ENCODE measurements at places on chromosomes 1 and 21.

- peak; percentile 48 for DNase-seq
Measured at GRCh38 chr21:34688145-34688544, 19.4 kb downstream of the CLIC6 start.

- no peak for DNase-seq
Measured at GRCh38 chr21:41769933-41770332, 3.1 kb upstream of the RIPK4 start.

- peak; percentile 95 for DNase-seq
Measured at GRCh38 chr1:23562137-23562876, 3.0 kb upstream of the ID3 start.

DNA sequence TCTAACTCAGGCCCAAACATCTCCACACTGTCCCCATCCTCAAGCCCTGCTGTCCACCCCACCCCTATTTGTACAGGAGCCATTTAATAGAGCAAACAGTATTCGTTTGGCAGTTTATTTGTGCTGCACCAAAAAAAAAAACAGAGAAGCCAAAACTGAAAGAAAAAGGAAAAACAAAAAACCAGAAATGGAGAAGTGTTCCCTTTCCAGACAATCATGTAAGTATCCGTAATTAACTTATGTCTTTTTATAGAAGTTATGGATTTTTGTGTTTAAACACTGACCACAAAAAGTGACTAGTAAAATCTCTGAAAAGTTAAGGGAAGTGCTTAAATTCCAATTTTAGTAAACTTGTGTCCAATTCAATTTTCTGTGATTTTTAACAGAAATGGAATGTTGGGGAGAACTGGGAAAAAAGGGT is 40.4 kb upstream of the ZBTB18 start:
- DNase-seq, result no peak

DNA sequence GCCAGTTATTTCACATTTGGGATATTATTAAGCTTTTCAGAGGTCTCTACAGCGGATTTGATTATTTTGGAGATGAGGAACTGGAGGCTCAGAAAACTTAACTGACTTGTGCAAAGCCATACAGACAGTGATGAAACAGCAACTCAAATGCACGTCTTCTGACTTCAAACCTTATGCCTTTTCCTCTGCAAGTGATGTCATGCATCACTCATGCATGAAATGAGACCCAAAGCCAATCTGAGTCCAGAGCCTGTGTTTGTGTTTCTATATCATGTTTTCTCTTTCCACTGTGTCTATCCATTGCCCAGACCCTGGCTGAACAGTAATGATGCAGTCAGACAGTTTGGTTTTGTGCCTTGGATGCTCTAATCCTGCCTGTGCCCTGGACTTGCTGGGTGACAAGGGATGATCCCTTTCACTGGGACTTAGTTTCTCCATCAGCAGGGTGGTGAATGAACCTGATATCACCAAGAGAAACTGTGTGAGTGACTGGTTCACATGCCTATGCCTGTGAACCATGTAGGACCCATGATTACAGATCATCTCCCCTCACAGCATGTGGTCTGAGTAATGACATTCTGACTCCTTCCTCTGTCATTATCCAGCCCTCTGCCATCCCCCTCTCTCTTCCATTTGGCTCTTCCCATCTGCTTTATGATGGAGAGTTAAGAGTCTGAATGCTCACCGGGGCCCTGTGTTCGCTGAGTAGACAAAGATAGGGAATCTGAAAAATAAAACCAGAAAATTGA is 33.4 kb downstream of the SLAMF6 start:
- no peak for DNase-seq

GRCh38 chr1:236688705-236689104 is 2.4 kb downstream of the ACTN2 start:
- DNase-seq, result no peak

- DNase-seq, result peak; percentile 1
Measured at GRCh38 chr1:201229095-201229494, 38.5 kb downstream of the IGFN1 start.

- DNase-seq, result no peak
Measured at GRCh38 chr1:240527086-240527485, 84.9 kb downstream of the GREM2 start.

DNA sequence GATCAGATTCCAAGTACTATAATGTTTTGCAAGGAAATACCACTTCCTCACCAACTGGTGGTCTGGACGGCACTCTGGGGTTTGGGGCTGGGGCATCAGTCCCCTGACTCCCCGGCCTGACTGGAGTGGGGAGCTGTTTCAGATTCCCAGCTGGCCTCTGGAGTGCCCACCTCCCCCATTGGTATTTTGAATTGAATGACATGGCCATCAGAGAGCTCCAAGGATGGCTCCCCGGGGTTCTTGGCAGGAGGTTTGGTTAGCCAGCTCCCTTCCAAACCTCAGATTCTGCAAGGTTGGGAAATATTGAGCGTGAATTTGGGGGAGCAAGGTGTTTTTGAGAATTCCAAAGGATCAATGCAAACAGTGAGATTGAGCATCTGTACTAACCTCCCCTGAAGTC is 2.2 kb upstream of the INAVA start:
- DNase-seq, result no peak

DNA sequence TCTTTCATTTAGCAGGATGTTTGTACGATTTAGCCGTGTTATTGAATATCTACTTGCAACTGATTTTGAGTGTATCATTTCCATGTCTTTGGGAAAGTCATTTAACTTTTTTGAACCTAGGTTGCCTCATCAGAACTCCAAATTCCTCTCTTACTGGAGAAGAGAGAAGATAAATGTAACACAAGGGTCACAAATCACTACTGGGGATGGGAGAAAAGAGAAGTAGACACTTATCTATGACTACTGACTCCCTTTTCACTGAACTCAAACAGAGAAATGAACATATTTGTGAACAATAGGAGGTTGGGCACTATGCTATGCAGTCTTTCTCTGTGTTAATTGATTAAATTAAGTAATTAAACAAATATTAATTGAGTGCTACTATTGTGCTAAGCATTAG is 42.2 kb downstream of the TENT5C start:
- DNase-seq, result no peak

GRCh38 chr1:23591460-23592208 is 32.3 kb upstream of the ID3 start:
- no peak for DNase-seq

DNA sequence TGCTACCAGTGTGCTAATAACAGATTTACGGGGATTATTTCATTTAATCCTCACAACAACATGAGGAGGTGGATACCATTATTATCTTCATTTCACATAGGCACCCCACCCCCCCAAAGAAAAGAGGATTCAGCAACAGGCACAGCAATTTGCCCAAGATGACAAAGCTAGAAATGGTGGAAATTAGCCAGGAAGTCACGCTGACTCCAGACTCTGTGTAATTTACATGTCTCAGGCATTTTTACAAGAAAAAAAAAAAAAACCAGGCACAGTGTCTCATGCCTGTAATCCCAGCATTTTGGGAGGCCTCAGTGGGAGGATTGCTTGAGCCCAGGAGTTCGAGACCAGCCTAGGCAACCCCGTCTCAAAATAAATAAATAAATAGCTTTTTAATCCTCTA is 37.5 kb upstream of the PRDM2 start:
- peak; percentile 79 for DNase-seq

GRCh38 chr1:27127419-27127818 is 27.5 kb downstream of the SLC9A1 start:
- DNase-seq, result no peak

DNA sequence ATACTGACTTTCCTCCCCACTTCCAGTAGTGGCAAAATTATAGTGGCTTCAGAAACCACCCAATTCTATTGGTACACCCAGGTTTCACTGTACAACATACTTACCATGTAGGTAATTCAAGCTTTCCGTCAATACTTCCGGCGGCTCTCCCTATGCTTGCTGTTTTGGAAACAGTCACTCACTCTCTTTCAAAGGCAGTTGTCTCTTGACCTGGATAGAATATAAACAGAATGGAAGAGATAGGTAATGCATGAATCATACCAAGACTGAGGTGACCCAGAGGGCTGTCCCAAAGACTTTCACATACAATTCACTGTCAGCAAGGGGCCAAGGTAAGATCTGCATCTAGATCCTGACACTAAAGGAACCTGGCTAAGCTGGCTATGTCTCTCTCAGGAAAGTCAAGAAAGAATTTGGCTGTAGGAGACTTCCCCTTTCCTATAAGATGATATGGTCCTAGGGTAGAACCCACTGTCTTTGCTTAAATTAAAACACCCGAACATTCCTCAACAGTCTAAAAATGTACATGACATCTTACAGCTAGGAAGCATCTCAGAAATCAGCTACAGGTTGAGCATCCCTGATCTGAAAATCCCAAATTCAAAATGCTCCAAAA is 59.6 kb downstream of the LUZP1 start:
- DNase-seq, result no peak

GRCh38 chr1:156146769-156147405 is 6.5 kb upstream of the SEMA4A start:
- peak; percentile 39 for DNase-seq

GRCh38 chr1:33468011-33468410 is 4.4 kb upstream of the ZSCAN20 start:
- no peak for DNase-seq

- DNase-seq, result no peak
Measured at GRCh38 chr1:241142493-241142892, 214.5 kb downstream of the RGS7 start.

GRCh38 chr1:107309962-107310361 is 169.1 kb downstream of the NTNG1 start:
- DNase-seq, result no peak

GRCh38 chr1:107481756-107482384 is 341.0 kb downstream of the NTNG1 start:
- no peak for DNase-seq

DNA sequence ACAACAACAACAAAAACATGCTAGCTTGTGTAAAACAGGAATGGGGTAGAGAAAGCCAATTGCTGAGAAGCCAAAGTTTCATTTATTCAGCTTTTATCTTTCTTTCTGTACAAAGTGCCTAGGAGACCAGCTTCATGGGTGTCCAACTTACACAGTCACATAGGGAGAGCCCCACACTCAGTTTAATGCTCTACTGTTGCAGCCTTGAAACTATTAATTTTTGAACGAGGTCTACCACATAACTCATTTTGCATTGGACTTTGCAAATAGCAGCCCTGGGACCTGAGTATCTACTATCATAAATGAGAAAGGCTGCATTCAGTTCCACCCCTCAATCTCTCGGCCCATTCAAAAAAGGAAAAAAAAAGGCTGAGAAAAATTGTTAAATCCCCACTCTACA is 98.8 kb downstream of the ZNF644 start:
- DNase-seq, result no peak

- DNase-seq, result no peak
Measured at GRCh38 chr1:3236361-3236760, 167.4 kb downstream of the PRDM16 start.

GRCh38 chr1:177442584-177442983 is 271.8 kb downstream of the BRINP2 start:
- no peak for DNase-seq

GRCh38 chr1:64745181-64745985 is 508 bp downstream of the RAVER2 start:
- DNase-seq, result peak; percentile 45

DNA sequence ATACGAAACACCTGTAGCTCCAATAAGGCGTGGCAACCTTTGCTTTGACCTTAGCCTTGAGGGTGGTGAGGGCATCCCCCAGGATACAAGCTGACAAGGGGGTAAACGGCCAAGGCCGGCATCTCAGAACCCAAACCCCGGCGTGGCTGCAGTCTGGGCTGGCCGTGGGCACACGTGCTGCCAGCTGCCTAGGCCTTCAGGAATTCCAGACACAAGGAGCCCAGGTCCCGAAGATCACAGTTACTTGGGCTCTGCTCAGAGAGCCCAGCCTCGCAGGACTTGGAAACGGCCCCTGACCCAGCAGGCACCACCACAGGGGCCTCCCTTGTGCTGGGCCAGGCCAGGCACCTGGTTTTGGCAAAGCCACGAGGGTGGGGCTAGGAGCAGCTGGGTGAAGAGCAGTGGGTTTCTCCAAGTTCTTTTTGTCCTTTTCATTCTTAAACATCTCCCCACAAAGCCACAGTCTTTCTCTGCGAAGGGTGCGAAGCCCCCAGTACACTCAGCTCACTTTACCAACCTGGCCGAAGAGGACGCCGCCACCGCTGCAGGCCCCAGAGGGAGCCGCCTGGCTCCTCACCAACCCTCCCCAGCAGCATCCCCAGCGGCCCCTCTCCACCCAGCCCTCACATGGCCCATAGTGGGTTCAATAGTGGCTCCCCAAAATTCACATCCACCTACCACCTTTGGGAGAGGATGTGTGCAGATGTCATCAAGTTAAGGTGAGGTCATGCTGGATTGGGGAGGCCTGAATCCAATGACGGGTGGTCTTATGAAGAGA is 26.8 kb downstream of the PRDM15 start:
- DNase-seq, result no peak

- no peak for DNase-seq
Measured at GRCh38 chr1:210938416-210938925, 195.5 kb downstream of the KCNH1 start.

DNA sequence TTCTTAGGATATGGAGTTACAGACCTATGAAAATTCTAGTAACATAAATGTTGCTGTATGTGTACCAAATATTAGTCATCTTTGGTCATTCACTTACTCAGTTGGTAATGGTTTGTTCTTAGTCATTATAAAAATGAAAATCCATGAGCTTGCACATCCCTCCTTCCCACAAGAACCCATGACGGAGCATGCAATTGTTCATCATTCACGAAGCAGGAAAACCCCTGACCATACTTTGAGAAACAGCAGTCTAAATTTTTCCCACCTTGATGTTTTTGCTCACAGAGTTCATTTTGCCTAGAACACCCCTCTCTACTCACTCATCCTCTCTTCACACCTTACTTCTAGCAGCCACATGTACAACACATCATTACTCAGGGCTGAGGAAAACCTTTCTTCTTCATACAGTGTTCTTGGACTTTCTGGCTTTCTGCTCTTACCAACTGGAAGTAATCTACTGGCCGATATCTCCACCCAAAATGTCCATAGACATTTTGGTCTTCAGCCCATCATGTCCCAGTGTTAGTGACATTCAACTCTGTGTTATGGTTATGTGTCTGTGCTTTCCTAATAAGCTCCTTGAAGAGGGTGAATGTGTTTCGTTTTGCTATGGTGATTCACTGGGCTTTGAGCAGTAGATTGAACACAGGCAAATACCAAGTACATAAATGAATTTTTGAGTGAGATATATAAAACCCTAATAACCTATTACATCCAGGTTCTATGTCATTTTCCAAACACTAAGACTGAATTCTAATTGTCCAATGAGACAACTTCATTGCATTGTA is 189.9 kb downstream of the ZC3H11B start:
- DNase-seq, result no peak

DNA sequence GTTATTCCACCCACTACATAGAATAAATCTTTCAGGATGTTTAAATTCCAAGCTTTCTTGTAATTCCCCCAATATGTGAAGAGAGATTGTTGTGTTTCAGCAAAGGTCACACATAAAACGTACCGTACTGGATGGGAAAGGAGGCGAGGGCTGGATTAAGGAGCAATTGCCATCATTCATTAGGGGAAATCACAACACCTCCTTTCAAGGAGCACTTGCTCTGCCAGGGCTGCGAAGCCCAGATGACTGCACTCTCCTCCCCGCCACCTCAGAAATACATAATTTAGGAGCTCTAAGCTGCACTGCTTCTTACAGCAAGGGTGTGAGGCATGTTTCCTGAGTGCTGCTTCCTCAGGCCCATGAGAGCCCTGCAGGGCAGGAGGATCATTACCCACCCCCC is 29.6 kb downstream of the MATN1 start:
- DNase-seq, result no peak

GRCh38 chr1:213715182-213715581 is 272.6 kb upstream of the PROX1 start:
- DNase-seq, result no peak

GRCh38 chr1:232292239-232292638 is 337.7 kb downstream of the SIPA1L2 start:
- no peak for DNase-seq

Measured in GM03348 (cell line).